ENCODE measurements at places on chromosomes 2 and 18.

DNA sequence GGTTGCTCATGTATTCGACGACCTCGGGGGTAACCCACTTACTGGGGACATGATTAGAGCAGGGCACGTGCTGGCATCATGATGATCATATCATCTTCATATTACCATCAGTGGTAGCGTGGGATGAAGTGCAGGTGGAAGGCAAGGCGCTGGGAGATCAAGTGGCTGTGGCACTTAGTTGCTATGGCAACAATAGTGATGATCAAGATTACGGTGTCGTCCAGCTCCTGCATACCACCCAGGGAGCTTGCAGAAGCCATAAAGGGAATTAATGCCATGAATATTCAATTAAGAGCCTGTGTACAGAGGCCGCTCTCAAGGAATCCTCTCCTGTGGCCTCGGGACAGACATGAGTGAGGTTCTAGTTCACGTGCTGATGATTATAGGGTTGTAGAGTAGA lies 237.2 kb upstream of the COPS8 start:
- DNase-seq = no peak

DNA sequence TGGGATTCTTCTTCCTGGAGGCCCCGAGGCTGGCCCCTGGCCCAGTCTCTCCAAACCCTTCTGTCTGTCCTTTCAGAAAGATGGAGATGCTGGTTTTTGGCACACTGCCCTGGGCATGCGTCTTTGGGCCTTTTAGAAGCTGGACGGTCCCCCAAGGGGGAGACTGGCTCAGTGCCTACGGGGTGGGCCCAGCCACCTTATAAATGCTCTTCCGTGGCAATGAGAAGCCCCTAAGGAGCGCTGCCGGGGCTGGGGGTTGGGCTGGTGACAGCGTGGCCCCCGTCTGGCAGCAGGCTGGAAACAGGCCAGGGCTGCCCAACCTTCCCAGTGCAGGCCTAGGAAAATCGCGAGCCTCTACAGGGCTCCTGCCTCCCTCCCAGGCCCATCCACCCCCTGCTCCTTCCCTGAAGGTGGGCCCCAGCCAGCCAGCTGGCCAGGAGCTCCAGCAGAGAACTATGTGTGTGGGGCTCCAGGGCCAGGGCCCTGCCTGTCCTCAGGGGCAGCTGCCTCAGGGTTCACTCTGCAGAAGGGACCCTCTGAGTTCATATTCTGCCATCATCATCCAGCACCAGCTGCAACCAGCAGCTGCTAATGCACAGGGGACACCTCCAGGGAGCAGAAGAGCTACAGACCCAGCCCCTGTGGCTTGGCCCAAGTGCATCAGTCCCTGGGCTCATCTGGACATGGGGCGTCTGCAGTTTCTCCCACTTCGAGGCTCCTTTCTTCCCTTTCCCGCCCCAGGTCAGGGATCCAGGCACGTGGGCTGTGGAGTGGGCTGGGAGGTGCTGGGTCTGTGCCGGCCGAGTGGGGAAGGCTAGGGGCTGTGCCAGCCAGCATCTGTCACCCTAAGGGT lies 107.6 kb upstream of the OTOS start:
- DNase-seq = no peak

DNA sequence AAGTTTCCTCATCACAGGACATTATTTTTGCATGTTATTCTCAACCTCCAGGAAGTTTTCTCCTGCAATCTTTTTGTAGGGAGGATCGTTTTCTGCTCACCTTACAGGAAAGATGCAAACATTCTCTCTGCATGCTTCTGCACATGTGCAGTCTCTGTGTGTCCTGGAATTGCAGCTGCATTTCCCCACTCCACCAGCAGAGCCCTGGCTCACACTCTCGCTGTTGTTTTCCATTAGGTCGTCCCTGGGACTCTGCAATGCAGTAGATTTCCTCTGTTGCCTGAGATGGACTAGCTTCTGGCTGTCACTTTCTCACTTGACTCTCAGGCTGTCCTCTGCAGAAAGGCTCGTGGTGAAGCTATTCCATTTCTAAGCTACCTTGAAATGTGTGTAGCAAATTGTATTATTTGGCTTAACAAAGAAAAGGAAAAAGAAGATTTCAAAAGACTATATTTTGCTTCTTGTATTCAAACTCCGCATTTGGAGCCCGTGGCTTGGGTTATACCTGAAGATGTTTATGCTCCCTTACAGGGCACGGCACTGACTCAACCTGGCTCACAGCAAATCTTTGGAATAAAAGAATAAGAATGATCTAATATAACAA lies 346.7 kb downstream of the RAD51AP2 start:
- DNase-seq = peak; percentile 14

DNA sequence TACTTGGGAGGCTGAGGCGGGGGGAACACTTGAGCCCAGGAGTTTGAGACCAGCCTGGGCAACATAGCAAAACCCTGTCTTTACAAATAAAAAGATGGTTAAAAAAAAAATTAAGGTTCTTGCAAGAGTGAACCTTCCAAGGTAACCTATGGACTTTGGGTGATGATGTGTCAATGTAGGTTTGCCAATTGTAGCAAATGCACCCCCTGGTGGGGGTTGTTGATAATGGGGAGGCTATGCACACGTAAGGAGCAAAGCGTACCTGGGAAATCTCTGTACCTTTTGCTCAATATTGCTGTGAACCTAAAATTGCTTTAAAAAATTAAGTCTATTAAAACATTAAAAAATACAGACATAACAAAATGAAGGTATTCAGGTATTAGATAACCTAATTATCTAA lies 70.4 kb downstream of the CWC22 start:
- no peak for DNase-seq

Measured in SHP77 (cell line).